ENCODE measurements at places on chromosomes 2 and 18.

GRCh38 chr2:35428548-35428947 is 927.0 kb upstream of the CRIM1 start:
- no peak for DNase-seq

DNA sequence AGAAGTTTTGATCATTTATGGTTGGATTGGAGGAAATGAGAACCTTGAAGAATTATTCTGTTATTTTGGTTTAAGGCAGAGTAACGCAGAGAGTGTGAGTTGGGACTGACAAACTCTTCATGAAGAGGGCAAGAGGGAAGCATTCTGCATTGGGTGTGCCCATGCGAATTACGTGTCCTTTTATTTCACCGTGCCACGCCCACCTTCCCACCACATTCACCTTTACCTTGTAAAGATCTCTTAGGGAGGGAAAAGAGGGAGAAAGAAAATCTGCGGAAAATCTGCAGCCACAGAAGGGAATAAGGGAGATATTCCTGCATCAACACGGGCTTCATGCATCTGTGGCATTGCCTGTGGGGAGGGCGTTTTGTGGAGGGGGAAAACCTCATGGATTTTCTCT is 31.8 kb downstream of the SLC9A4 start:
- no peak for DNase-seq

- no peak for DNase-seq
These were observed 84.2 kb downstream of the TGFA start for GRCh38 chr2:70469435-70469834.

GRCh38 chr2:181152226-181152625 is 171.8 kb downstream of the UBE2E3 start:
- DNase-seq, result no peak

DNA sequence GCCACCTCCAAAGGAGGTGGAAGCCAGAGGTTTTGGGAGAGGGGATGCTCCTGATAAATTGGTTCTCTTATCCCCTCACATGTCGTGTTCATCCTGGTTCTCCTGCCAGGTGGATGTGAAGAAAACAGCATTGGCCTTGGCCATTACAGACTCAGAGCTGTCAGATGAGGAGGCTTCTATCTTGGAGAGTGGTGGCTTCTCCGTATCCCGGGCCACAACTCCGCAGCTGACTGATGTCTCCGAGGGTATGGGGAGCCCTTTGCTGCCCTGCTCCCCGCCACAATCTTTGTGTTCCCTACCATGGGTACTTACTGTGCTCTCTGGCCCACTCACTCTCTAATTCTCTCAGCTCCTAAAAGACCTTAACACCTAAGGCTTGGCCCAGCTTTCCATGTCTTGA is 3.5 kb downstream of the RETREG2 start:
- no peak for DNase-seq

DNA sequence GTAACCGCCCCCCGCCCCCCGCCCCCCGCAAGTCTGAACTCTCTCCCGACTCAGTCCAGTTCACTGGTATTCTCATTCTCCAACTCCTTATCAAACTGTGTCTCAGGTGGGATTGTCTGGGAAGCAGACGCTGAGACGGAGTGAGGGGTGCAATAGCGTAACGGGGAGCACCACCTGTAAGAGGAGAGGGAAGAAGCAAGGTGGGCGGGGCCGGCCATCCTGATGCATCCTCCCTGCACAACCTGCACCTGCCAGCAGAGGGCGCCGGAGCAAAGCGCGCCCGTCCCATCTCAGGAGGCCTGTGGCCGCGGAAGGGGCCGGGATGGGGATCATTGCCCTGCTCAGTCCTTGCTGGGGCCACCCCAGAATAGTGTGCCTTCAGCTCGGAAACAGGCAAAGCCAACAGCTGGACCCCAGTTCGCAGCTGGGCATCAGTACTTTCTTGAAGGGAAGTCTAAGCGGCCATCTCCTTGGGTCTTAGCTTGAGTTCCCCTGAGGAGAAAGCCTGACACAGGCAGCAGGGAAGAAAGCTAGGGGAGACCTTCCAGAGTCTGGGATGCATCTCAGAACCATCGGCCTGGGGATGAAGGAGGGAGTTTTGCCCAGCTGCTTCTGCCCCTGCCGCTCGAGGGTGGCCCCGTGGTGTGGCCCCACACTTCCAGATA is 208.0 kb downstream of the TFCP2L1 start:
- no peak for DNase-seq

GRCh38 chr2:181685150-181685688 is 4.9 kb upstream of the NEUROD1 start:
- no peak for DNase-seq

GRCh38 chr2:233714121-233714520 is 1.4 kb downstream of the UGT1A5 start:
- DNase-seq, result no peak

DNA sequence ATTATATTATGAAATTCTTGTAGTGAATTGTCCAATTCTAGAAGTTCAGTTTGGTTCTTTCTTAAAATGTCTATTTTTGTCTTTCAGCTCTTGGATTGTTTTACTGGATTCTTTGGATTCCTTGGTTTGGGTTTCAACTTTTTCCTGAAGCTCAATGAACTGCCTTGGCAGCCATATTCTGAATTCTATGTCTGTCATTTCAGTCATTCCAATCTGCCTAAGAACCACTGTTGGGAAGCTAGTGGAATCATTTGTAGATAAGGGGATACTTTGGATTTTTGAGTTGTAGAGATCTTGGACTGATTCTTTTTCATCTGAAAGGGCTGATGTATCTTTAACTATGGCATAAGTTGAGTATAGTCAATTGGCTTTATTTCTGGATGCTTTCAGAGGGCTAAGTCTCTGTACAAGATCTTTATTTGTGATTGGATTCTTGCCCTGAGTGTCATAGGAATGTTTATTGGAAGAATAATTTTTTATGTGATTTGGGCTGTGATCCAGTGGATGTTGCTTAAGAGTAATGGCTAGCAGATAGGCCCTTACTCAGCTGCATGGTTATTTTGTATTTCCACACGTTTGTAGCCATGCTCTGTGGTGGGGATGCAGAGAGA is 42.3 kb downstream of the SERPINB7 start:
- no peak for DNase-seq
